NCI-H1105 (cell line): ENCODE measurements at places on chromosomes 3 and 15.

GRCh38 chr3:29092348-29092747 lies 188.5 kb upstream of the RBMS3 start:
- no peak for DNase-seq

DNA sequence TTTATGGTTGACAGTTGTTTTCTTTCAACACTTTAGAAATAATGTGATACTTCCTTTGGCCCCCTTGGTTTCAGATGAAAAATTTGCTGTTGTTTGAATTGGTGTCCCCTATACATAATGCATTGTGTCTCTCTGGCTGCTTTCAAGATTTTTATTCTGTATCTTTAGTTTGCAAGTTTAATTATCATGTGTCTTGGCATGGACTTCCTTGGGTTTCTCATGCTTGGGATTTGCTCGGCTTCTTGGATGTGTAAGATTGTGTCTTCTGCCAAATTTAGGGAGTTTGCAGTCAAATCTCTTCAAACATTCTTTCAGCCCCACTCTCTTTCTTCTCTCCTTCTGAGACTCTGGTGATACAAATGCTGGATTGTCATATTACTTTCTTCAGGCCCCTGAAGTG lies 53.4 kb upstream of the PTPRG start:
- DNase-seq, result no peak

DNA sequence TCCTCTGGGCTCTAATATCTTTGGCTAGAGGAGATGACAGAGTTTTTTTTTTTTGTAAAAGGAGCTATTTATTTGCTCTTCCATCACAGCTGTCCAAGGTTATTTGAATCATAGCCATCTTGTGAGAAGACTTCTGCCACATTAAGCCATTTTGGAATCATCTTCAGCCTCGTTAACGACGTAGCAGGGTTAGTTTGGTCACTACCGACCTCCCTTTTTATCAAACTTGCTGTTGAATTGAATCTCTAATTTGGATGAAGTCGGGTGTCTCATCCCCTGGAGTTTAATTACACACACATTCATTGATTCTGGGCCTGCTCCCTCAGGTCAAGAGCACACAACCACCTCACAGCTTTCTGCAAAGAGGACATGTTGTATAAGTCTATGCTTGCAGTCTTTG lies 238.7 kb downstream of the CPNE4 start:
- DNase-seq, result no peak

- no peak for DNase-seq
Measured at GRCh38 chr3:136678981-136679380, 73.2 kb downstream of the STAG1 start.

DNA sequence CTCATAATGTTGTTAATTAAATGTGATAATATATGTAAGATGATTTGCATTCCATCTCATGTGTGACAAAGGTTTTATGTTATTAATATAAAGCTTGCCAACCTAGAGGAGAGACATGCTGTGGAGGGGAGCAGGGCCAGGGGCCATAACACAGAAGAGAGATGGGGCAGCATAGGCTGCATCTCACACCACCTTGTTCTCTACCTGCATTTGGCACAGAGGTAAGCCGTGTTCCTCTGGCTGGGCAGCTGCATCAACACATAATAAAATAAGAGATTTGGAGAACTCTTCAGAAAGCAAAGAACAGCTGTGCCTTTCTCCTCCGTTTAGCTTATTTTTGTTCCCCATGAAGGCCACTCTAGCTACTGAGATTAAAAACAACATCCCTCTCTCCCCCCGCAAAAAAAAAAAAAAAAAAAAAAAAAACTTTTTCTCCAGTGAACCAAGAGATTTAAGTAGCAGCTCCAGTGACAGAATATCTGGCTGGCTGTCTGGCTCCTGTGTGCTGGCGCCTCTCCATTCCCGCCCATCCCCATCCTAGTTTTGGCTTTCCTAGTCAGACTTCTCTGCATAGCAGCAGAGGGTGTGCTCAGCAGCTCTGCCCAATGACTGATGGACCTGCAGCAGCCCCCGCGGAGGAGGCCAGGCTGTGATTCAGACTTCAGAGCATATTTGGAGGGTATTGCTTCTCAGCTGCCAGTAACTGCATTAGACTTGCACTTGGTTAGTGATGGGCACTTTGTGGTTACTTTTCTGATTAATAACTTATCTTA lies 52.2 kb upstream of the STXBP5L start:
- DNase-seq, result no peak

- no peak for DNase-seq
Measured at GRCh38 chr3:37752649-37753025, 109.0 kb upstream of the CTDSPL start.

GRCh38 chr15:31501536-31502157 lies 175.0 kb downstream of the KLF13 start:
- DNase-seq, result no peak

- DNase-seq, result no peak
Measured at GRCh38 chr3:57982561-57983243, 25.5 kb upstream of the FLNB start.

GRCh38 chr3:192931825-192932224 lies 14.2 kb upstream of the MB21D2 start:
- no peak for DNase-seq

DNA sequence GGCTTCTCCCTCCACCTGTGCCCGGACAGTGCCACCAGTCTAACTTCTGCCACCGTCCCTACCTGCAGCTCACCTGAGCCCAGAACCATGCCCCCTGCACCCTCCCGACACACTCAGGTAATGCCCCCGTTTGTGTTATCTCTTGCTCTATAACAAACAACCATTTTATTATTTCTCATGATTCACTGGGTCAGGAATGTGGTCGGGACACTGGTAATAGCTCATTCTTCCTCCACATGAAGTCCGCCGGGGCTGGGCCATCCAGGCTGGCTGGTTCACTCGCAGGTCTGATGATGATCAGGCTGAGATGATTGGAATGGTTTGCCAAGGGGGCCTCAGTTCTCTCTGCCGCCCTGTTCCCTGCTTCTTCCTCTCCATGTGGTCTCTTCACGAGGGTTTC lies 20.3 kb upstream of the NR2E3 start:
- no peak for DNase-seq

DNA sequence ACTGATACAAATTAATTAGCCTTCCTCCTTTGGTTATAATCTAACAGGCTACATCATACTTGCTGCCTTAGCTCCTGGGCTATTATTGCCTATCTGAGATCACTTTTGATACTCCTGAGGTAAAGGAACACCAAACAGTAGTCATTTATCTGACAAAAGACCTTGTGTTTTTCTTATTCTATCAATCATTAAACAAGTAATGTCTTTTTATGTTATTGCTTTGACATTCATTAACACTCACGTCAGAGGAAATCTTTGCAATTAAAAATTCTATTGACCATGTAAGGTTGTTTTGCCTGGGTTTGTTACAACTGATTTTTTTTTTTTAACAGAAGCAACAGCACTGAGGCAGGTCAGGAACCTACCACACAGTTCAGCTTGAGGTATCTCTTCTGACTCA lies 366.3 kb downstream of the MECOM start:
- DNase-seq, result no peak

GRCh38 chr3:187139126-187139894 lies at the start of gene RPL39L:
Gene RPL39L, minus strand, starts transcription at chr3:187139496. Its CDS starts 18,196 bp downstream, at chr3:187121300.
- DNase-seq, result no peak
